ENCODE measurements at places on chromosomes 3 and 15.
A peak's percentile ranks its signal among the peaks of the same experiment; 100 is the strongest.

DNA sequence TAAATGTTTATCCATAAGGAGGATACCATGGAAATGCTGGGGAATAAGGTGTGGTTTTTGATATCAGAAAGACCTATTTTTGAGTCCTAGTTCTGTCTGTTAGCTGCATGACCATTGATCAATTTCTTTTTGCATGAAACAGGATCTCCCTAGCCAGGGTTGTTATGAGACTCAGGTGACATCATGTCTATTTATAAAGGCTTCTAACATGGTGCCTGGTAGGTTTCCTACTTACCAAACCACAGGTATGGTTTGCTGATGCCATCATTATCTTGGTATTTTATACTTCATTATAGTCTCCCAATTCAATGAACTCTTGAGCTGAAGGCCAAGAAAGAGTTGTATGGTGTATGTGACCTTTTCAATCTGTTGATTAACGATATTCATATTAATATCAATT lies 144.0 kb downstream of the CLSTN2 start:
- no peak for DNase-seq

- no peak for DNase-seq
Measured at GRCh38 chr3:149486726-149487125, 12.2 kb downstream of the TM4SF4 start.

DNA sequence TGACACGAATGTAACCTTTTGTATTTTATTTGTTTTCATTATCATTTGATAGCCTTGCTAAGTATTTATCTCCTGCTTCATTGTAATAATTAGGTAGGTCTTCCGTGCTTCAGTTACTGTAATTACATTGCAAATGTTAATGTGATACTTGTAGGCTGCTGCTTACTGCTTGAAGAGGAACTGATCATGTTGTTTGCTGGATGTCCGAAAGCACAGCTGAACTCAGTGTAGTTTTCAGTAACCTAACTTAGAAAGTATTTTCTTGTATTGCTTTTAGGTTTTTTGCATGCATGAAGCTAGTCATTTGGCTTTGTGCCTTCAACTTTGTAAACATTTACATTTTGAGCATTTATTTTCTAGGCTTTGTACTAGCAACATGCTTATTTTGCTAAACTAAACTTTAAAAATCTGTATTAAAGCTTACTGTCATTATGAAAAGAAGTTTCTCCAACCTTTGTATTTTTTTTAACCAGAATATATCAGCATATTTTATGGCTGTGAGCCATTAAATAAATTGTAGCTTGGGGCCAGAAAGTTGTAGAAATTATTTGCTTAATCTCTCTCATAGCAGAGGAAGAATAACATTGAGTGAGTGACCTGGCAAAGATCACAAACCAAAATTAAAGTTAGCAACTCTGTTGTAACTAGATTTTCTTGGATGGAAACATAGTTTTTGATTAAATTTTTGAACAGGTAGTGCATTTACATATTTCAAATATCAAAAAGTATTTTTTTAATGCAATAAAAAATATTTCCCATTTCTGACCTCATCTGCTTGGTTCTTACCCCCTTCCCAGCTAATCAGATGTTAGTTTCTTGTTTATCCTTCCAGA lies 30.7 kb downstream of the SACM1L start:
- no peak for DNase-seq

DNA sequence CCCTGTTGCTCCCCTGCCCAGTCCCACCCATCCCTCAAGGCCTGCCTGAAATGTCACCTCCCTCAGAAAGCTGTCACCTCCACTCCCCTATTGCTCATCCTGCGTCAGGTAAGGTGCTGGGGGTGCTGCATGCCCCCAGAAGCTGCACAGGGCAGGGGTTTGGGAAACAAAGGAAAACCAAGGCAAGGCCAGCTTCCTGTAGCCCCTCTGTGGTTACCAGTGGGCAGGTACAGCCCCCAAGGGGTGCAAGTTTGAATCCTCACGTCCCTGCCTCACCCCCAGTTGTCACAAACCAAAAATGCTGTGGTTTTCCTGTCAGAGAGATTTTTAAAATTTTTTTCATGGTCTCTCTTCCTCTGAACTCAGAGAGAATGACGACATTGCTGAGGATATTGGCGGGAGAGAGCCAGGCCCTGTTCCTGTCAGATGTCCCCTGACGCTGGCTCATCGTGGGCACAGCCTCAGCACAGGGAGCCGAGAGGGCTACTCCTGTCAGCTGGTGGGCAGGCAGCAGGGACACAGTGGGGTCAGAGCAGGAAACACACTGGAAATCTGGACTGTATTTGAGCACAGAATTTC lies 27.0 kb downstream of the PSTPIP1 start:
- DNase-seq = no peak

DNA sequence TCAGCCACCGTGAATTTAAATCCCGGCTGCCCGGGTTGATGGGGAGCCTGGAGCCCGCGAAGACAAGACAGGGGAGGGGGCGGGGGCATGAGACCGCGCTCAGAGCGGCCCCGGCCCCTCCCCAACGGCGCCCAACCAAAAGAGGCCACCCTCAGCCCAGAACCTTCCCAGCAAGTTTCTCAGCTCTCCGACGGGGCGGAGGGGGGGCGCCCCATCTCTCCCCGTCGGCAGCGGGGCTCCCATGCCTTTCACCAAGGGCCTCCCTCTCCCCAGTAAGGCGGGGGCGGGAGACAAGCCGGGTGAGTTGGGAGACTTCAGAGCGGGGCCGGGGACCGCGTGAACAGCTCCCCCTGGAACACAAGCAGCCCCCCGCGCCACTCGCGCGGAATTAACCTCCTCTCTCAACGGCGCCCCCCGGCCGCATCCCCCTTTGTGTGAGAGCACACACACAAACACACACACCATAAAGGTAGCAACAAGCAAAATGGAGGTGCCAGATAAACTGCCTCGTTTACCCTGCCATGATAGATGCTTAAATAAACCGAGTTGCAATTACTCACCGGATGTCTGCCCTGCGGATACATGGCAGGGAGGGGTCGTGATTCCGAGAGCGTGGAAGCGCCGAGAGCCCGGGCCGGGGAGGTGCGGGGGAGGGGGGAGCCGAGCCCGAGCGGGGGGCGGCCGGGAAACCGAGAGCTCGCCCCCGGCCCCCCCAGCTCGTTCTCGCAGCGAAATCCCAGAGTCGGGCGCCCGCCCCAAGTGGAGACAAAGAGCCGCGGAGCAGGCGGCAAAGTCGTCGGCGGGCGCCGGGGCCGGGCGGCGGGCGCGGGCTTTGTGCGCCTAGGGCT lies 1.3 kb downstream of the TLE3 start:
- peak; percentile 52 for DNase-seq

DNA sequence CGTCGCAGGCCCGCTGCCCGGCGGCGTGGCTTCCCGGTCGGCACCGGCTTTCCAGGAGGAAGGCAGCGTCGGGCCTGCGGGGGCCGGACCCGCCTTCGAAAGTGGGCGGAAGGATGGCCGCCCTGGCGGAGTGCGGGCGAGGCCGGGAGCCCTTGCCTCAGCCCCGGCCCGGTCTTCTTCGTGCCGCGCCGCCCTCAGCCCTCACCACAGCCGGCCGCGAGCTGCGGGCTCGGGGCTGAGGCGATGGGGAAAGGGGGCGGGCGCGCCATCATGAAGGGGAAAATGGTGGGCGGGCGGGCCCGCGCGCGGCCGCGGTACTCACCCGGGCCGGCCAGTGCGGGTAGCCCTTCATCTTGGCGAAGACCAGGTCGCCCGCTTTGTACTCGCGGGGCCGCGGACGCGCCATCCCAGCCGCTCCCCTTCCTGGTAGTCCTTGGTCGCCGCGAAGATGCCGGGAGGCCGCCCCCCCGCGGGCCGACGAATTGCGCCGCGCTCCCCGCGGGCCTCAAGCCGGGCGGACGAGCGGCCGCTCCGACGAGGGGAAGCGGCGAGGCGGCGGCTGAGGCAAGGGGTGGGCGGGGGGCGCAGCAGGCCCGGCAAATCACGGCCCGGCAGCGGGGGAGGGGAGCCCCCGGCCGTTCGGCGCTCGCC lies 489 bp downstream of the HDGFL3 start:
- no peak for DNase-seq

DNA sequence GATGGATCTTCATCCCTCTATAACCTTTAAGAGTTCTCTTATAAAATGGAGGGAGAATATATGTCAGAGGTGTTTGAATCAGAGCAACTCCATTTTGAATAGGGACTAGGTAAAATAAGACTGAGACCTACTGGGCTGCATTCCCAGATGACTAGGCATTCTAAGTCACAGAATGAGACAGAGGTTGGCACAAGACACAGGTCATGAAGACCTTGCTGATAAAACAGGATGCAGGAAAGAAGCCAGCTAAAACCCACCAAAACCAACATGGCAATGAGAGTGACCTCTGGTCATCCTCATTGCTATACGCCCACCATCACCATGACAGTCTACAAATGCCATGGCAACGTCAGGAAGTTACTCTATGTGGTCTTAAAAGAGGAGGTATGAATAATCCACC lies 211.0 kb downstream of the GBE1 start:
- no peak for DNase-seq

DNA sequence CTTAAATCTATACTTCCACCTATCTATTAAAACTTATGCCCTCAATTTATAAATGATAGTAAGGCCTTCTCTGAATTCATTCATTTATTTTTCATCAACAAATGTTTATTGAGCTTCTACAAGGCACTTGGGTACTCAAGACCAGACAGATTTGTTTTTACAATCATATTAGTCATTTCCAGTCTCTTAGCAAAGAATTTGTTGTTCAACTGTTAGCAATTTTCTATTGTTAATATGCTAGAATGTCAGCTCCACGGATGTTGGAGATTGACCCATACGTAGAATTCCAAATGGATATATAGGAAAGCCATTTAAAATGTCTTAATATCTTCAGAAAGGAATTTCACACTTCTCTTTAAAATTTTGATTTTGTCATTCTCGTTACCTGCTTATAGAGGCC lies 36.7 kb downstream of the ZBTB38 start:
- no peak for DNase-seq

DNA sequence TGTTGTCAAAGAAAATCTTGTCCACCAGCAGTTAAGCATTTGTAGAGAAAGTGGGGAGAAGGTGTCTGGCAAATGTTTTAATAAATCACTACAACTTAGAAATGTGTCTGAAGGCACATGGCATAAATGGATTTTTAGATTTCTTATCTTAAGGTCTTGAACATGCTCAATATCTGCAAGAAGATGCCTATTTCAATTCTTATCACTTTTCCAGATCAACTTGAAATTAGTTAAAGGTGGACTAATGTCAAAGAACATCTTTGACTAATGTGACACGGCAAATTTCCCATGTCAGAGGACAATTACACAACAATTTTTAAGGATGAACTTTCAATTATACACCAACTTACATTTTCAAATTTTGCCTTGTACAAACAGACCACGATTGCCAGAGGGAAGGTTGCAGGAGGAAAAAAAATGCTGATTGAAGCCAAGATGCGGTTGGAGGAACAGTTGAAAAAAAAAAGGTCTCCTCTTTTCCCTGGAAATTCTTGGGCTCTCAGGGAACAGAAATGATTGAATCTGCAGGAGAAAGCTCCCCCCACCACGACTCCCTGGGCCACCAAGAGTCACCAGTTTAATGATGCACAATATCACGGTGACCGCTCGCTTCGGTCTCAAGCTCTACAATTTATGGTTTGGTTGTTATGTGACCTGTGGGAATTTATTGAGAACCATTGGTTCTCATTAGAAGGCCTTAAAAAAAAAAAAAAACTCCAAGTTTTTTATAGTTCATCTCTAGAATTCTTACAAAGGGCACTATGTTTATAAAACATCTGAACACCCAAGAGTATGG lies 507.6 kb upstream of the ADAMTS9 start:
- DNase-seq = no peak

DNA sequence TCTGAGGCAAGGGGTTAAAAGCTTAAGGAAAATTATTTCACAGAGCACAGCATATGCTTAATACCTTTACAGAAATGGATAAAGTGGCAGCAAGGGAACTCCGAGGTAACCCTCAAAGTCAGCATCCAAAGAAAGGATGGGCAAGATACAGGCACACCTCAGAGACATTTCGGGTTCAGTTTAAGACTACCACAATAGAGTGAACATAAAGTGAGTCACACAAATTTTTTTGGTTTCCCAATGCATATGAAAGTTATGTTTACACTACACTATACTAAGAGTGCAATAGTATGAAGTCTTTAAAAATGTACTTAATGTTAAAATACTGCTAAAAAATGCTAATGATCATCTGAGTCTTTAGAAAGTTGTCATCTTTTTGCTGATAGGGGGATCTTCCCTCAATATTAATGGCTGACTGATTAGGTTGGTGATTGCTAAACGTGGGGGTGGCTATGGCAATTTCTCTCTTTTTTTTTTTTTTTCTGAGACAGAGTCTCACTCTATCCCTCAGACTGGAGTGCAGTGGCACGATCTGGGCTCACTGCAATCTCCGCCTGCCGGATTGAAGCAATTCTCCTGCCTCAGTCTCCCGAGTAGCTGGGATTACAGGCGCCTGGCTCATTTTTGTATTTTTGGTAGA lies 10.0 kb downstream of the UBR1 start:
- no peak for DNase-seq

DNA sequence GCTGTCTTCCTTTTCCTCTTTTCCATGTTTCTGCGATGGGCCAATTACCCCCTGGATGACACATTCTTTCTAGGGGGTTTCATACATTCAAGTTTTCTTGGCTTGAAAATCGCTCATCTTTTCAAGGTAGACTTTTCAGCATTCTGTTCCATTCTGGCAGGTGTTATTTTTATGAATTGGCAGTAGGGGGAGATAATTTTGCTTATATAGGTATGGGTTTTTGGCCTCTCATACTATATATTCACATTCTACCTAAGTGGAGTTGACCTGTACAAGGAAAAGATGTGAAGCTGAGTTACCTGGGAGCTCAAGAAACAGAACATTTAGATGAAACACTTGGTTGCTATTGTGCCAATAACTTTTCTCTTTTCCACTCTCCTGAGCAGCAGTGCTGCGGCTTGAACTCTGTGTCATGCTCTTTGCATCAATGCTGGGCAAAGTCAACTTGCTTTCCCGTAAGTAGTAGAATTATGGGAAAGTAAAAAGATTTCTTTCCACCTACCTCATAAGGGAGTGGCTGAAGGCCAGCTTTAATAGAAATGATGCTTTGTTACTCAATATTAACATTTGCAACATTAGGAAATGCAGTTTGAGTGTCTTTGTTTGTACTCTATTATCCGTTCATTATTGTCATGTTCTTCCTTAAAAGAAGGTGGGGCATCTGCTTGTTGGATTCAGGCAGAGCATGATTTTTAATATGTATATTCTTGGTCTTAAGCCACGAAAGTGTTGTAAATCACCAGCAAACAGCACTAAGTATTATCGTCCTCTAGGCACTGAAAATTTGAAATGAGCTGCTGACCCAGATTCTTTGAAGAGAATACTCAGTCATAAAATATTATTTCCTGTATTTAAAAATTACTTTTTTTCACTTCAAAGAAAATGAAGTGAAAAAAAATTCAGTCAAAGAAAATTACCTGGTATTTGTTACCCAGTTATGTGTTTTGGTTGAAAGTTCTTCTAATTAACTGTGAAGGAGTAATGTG lies 27.7 kb upstream of the MFSD1 start:
- DNase-seq = no peak

Measured in NCI-H1105 (cell line).